Memory B cell (primary cell): ENCODE measurements at places on chromosomes 5 and 9.

GRCh38 chr5:67941614-67942401 is 273.7 kb upstream of the PIK3R1 start:
- no peak for DNase-seq

GRCh38 chr5:129459450-129459776 is 685 bp upstream of the ADAMTS19 start:
- no peak for DNase-seq

DNA sequence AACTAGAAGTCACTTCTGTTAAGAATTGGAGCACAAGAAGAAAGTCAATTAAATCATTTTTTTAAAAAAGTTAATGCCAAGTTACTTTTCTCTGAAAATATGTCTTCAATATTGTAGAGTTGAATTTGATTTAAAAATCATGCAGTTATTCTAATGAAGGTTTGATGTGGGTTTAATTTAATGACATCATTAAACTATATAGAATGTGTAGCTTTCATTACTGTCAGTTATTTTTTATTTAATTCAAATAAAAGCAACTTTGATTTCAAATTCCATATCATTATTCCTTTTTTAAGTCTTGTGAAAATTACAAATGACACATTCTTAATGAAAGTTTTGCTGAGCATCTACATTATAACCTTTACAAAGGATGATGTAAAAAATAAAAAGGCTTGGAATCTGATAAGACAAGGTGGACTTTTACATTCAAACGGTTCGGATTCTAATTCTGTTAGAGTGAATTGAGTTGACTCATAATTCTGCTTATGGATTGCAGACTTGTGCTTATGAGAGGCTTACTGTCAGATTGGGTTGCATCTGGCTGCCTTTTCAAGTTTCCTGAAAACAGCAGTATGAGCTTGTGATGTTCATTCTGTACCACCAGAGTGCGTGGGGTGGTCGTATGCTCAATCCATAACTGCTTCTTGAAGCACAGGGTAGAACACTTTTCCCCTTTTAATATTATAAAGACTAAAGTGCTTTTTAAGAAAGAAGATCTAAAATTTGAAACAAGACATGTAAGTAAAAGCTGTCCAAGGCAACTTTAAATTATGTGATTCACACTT is 253.0 kb upstream of the ARRDC3 start:
- no peak for DNase-seq

- DNase-seq, result no peak
Measured at GRCh38 chr5:151158287-151158661, 695 bp upstream of the ANXA6 start.

DNA sequence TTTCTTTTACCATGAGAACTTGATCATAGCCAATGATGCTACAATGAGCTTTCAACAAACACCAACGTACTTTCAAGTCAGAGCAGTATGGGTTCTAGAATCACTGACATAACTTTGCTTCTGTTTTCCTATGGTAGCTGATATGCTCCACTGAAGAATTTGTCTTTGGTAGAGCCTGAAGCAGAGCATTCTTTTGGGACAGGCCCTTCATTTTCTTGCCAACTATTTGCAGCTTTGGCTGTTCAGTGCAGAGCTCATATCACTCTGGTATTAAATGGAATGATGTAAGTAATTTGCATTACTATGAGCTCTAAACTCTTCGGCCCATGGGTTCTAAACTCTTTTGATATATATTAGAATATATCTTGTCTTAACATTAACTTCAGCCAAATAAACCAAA is 51.8 kb upstream of the APC start:
- no peak for DNase-seq

DNA sequence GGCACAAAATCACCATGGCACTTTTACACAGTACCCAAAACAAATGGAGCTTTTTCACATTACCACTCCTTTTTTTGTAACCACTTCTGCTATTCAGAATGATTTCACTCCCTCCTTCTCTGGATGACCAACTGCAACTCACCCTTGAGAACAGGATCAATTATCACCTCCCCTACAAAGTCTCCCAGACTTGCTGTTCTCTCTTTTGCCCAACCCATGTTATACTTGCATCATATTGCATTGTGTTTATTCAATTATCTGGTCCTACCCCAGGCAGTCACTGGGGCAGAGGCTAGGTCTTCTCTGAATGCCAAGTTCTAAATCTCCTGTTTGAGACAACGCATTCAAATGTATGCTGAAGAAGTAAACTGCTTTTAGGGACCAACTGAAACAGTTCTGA is 96.0 kb downstream of the GPR21 start:
- no peak for DNase-seq

- no peak for DNase-seq
Measured at GRCh38 chr5:65359569-65359968, 122.2 kb downstream of the ADAMTS6 start.

DNA sequence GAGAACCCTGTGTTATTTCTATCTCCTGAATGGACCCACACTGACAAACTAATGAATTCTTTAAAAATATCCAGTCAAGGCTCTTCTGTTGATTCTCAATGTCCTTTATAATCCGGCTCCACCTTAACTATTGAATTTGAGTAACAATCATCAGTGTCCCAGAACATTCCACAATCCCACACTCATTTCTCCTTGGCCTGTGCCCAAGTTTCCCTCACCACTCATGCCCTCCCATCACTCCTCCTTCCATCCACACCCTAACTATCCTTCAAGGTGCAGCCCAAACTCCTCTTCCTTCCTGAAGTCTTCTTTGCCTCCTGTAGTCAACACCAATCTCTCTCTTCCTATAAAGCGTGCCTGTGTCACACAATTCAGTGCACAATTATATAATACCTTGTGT is 106.1 kb downstream of the NUDT12 start:
- DNase-seq, result no peak

- no peak for DNase-seq
Measured at GRCh38 chr9:114507726-114508125, 2.5 kb upstream of the WHRN start.

DNA sequence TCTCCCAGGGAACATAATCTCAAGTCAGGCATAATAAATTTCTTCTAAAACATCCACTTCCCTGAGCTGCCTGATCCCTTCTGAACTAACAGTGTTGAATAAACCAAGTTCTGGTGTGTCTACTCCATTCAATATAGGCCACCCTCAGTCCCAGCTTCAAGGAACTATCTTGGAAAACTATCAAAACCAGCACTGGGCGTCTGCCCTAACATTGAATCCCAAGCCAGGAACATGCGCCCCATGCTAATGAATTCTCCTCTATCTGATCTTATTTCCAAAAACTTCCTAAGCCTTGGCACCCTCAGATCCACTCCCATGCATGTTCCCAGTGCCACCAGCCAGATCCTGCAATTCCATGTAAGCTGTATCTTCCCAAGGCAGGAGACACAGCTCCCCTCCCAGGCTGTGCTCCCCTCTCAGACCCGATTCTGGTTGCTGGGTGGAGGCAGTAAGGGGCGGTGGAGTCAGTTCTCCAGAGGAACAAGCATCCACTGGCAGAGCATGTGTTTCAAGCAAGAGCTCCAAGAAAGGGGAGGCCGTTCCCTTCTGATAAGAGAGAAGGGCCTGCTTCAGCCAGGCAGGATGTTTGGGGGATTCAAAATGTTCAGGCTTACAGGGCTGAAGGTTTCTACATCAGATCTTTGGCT is 13.1 kb upstream of the FOXI1 start:
- DNase-seq, result no peak

DNA sequence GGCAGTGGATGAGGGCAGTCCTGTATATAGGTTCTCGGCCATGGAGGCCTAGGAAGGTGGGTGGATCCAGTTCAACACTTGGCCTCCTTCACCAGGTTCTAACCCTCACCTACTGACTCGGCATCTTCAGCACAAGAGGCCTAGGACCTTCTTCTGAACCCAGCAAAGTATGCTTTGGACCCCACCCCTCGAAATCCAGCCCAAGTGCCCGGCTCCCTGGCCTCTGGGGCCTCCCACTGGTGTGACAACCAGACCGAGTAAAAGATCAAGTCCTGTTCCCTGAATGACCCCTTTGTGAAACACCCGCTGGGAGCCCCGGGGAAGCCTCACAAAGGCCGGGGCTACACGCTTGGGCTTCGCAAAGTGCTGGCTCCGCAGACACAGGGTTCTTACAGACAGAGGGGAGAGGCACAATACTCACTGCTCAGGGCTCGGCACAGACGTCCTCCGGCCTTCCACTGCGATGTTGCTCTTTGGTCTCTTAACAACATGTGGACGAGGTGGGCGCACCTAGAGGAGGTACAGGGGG is 47.0 kb downstream of the CRB2 start:
- DNase-seq, result no peak

DNA sequence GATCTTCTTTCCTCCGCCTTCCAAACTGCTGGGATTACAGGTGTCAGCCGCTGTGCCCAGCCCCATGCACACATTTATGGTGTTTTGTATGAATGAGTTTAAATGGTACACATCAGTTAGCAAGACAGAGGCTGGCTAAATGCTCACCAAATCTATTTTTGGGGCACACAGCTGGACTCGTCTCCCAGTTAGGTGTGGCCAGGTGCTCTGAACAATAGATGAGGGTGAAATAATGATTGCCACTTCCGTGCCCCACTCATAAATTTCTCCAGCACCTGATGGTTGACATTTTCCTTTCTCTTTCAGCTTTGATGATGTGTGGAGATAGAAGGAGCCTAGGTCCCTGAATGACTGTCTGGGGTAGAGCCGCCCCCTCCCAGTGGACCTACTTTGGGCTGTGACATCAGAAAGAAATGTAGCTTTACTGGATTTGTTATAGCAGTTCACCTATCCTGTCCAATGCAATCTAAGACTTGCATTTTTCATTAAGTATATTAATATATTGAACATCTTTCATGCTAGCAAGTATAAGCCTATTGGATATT is 8.6 kb upstream of the RAPGEF1 start:
- no peak for DNase-seq

- DNase-seq, result no peak
Measured at GRCh38 chr5:42787845-42788244, 23.8 kb downstream of the SELENOP start.

DNA sequence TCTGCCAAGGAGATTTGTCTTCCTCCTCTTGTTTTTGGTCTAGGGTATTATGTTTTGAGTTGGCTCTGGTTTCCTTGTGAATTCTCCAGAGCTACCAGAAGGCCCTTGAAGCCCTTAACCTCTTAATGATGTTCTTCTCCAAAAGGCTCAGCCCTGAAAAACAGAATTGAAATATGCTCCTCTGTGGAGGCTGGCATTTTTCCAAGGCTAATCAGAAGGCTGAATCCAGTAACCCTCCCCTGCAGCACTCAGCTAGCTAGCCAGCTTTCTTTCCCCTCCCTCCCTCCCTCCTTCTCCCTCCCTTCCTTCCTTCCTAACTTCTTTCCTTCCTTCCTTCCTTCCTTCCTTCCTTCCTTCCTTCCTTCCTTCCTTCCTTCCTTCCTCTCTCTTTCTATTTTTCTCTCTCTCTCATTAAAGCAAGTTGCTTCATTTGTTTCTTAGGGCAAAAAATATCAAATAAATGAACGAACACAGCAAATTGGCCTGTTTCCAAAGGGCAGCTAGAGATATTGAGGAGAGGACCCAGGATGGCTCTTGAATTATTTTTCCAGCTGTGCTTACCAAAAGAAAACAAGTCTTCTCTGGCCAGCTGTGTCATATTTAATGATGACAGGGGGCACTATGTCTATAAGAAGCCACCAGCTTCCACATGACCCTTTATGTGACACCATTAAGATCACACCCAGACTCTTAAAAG is 38.7 kb downstream of the JAKMIP2 start:
- DNase-seq, result no peak

DNA sequence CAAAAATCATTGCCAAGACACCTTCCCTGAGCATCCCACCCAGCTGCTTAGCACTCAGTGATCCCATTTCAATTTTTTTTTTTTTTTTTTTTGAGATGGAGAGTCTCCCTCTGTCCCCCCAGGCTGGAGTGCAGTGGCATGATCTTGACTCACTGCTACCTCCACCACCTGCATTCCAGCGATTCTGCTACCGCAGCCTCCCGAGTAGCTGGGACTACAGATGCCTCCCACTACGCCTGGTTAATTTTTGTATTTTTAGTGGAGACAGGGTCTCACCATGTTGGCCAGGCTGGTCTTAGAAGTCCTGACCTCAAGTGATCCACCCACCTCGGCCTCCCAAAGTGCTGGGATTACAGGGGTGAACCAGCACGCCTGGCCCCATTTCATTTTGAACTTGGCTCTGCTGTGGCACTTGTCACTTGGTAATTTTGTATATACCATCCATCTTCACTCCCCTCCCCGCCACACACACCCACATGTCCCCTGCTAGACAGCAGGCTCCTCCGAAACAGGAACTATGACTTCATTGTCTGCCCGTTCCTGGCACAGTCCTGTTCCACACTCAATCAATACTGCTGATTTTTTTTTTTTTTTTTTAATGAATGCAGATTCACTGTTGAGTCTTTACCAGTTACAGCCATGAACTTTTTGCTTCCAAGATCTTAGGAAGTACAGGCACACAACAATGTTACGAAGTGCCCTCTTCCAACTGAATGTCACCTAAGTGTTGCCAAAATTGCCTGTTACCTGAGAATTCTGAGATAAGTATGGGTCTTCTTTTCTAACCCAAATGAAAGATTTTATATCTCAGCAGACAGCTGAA is 17.3 kb upstream of the ZBTB34 start:
- no peak for DNase-seq

DNA sequence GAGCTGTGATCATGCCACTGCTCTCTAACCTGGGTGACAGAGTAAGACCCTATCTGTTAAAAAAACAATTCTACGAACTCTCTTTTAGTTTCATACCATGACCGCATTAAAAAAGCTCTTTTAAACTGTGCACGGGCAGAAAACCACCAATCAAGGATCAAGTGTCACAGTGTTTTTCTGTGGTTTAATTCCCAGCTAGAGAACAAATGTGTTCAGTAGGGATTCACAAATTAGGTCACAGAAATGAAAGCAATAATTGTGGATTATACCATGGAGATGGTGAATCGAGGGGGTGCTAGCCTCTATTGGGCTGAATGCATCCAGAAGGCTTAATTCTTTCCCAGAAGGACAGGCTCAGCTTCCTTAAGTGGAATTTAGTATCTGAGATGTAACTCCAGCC is 79.1 kb downstream of the ATG10 start:
- no peak for DNase-seq

DNA sequence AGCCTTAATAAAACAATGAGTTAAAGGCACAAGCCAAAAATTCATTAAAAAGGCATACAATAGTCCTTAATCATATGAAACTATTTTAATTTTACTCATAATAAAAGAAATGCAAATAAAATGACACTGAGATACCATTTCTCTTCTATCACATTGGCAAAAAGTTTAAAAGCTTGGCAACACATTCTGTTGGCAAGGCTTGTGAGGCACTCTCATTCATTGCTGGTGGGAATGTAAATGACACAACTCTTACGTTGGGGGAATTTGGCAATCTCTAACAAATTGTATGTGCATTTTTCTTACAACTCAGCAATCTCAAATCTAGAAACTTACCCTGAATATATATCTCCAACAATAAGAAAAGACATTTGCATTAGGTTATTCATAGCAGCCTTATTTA is 111.6 kb downstream of the PRELID2 start:
- no peak for DNase-seq

DNA sequence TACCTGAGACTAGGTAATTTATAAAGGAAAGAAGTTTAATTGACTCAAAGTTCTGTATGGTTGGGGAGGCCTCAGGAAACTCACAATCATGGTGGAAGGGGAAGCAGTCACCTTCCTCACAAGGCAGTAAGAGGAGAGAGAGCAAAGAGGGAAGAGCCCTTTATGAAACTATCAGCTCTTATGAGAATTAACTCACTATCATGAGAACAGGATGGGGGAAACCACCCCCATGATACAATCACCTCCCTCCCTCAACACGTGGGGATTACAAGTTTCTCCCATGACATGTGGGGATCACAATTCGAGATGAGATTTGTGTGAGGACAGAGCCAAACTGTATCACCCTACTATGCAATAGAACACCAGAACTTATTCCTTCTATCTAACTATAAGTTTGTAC is 27.9 kb downstream of the CD274 start:
- no peak for DNase-seq
